Posterior vena cava (tissue), 2 donors: ENCODE measurements at places on chromosomes 11 and 22.

- no peak for DNase-seq
Observed at GRCh38 chr11:18471995-18472394, 16.3 kb downstream of the LDHAL6A start.

DNA sequence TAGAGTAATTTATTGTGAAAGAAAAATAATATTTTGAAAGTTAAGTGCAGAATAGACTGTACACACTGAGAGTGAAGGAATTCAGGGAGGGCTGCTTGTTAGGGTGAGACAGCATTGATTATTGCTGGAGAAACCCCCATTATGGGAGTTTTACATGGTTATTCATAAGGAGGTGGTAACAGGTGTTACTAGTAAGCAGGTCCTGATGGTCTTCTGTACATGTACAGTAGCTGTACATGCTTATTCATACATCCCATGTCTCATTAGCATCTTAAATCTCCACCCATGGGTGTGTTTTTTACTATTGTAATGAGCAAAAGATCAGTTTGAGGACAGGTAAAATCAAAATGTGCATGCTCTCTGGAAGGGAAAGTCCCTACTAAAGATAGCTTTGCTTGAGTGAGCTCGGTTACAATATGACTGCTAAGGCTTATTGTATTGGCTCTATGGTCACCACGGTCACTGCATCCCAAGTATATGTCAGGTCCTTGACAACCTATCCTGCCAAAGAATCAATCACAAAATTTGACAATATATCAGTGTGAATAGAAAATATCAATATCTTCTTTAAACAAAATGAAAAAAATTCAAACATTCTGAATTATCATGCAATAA lies 6.2 kb downstream of the KDM4F start:
- DNase-seq, result no peak

DNA sequence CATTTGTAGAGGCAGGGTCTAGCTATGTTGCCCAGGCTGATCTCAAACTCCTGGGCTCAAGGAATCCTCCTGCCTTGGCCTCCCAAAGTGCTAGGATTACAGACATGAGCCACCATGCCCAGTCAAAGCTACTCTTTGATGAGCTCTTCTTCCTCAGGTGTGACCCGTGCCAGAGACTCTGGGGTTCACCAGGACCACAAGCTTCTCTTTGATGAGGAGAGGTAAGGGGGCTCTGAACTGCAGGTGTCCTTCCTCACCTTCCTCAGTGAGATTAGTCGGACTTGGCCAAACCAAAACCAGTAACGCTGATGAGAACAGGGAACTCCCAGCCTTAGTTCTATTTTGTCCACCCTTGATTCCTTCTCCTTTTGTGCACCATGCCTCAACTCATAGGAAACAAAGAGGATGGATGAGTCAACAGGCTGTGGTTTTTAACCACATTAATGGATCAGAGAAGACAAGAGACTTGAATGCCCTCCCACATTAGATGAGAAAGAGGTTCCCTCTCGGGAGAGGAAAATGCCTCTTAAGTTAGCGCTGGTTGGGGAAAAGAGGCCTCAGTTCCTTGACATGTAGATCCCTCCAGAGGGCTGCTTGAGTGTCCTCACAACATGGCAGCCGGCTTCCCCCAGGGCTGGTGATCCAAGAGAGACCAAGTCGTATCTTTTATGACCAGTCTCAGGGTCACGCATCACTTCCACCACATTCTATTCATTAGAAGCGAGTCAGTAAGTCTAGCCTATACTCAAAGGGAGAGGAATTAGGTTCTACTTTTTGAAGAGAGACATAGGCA lies 25.7 kb upstream of the CTR9 start:
- DNase-seq, result no peak

DNA sequence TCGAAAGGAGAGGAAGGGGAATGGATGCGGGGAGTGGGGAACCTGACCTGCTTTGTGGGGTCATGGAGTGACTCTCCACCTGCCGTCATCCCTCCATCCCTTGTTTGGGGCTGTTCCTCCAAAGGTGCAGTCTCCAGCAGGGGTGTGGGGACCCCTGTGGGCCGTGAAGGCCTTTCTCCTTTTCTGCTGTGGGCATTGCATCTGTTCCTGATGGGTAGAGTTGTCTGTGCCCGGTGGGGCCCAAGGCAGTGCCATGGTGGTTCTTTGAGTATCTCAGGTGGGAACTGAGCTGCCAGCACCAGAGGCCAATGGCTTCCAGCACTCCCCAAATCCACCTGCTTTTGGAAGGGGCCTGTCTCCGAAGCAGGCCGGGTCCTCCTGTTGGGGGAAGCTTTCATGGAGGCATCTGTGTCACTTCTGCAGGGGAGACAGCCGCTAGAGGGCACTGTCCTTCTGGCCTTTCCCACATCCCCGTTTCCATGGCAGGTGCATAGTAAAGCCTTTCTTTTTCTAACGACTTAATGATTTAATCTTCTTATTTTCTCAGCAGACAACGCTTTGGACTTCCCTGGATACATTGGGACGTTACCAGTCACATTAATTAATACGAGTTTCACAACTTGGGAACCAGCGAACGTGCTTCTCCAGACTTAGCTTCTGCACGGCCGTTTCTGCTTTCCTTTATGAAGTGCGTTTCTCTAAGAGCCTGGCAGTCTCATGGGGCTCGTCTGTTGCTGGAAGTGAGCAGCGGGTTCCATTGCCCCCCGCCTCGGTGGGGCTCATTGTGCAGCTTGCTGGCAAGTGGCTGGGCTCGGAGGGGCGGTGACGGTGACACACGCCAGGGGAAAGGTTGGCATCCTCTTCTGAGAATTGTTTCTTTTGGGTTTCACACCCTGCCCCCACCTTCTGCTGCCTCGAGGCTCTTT lies 57.1 kb downstream of the PARVB start:
- DNase-seq, result peak; percentile 93

DNA sequence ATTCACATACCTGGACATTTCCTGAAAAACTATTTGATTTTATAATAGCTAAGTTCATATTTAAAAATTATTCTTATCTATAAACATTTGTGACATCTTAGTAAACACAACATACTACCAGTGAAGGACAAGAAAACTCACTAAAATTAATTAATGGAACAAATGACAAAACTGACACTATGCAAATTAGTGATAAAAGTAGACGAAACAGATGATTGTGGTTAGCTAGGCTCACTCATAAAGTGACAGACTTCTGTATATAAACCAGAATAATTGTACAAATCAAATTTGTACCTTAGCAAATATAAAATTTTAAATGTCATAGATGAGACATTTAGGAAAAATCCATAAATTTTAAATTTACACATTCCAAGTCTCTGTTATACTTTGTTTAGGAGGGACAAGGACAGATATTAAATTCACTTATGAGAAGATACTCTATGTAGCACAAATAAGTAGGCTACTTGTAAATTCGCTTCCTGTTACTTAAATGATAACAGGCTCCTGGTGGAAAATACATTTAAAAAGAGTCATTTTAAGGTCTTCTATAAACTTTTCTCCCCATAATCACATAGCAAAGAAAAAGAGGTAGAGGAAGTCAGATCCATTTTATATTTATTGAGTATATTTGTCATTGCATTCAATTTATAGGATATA lies 81.2 kb downstream of the KIF18A start:
- no peak for DNase-seq

GRCh38 chr22:30702856-30703255 lies 8.2 kb downstream of the OSBP2 start:
- no peak for DNase-seq

DNA sequence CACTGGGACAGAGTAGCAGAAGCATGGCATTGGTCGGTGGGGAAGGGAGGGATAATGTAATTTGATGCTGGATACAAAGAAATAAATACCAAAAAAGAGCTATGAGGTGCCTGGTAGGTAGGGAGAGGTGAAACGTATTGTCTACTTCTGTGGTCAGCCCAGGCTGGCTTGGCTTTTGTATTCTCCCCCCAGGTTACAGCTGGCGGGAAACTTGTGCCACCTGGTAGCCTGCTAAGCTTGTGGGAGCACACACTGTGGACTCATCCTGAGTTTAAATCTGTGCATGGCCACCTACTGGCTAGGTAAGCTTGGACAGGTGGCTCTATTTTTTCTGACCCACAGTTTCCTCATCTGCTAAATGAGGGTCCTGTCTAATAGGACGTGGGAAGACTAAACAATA lies 165.2 kb upstream of the E2F8 start:
- no peak for DNase-seq

- DNase-seq, result peak; percentile 67
Observed at GRCh38 chr22:47367993-47368945, 605.8 kb downstream of the TBC1D22A start.

DNA sequence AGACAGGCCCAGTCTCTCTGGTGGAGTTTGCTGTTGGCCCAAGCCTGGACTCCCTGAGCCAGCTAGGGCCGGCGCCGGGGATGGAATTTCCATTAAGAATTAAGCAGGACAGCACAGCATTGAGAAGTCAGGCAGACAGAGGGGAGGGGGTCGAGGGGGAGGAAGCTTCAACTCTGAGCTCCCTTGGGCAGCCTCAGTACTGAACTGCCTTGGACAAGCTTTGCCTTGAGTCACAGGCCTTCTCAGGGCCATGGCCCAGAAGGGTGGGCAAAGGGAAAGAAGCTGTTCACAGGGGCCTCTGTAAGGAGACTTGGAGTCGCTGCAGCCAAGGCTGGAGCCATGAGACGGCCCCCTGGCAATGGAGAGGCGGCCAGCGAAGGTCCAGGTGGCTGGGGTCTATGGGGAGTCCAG lies 2.6 kb upstream of the INSC start:
- no peak for DNase-seq
